ENCODE measurements at places on chromosomes 12 and 14.

GRCh38 chr12:95105540-95105939, 32.1 kb upstream of the NR2C1 start:
- DNase-seq = no peak

DNA sequence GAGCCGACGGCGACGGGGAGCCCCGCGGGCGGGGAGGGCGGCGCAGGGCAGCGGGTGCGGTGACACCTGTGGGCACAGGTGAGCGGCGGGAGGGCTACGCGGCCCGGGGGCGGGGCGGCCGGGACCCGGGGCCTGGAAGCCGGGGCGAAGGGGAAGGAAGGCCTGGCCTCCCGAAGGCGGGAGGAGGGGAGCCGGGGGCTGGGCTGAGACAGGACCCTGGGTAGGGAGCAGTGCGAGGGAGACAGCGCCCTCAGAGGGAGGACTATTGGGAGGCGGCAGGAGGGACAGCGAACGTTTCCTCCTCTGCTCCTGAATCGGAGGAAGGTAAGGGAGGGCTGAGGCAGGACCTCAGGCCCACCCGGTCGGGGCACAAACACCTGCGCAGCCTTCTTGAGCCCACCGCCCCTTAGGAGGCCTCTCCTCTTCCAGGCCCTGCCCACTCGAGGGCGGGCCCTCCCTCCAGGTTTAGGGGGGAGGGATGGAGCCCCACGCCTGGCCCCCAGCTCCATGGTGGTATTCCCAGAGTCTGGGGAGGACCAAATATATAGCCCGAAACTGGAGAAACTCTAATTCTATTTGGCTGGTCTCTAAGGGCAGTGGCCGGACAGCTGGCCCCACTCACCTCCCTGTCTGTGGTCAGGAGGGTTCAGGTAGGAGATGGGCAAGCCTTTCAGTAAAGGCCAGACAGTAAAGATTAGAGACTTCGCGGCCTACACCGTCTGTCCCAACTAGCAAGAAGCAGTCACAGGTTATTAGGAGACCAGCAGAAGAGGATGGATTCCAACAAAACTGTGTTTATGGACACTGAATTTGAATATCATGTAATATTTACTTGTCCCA, 509 bp downstream of the PLEKHG6 start:
- no peak for DNase-seq

GRCh38 chr12:44558340-44559100, 317.6 kb downstream of the NELL2 start:
- no peak for DNase-seq

DNA sequence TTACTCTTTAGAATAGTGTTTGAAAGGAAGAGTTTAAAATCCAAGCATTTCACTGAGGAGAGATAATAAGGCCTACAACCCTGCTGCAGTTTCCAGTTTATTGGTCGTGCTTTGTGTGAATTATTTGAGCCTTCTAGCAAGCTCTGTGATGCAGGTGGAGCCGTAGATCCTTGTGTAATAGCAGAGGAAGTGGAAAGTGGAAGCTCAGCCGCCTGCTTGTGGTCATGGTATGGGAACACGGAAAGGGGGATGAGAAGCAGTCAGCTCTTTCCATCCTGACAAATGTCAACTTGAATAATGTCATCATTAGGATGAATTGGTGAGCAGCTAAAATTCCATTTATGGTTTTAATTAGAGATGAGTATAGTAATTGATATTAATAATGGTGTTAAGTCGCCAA, 29.1 kb downstream of the SYNE2 start:
- no peak for DNase-seq

GRCh38 chr12:26680727-26681455, 152.1 kb downstream of the ITPR2 start:
- no peak for DNase-seq

- DNase-seq = no peak
Measured at GRCh38 chr14:47833011-47833410, 157.6 kb upstream of the MDGA2 start.

- no peak for DNase-seq
Measured at GRCh38 chr14:24051176-24051788, 527 bp upstream of the CARMIL3 start.

DNA sequence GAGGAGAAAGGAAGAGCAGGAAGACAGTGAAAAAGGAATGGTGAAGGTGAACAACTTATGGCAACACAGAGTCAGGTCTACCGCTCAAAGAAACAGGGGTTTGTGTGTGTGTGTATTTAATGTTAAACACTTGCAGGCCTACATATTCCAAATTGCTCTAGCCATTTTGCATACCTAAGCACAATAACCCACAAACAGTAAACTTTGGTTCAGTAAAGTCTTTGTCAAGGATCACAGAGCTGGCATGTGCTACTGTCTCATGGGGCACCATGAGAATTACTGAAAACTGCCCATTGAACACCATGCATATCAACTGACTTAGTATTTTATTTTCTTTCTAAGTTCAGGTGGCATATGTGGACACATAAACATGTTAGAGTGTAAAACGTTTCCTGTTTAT, 163.6 kb downstream of the MDGA2 start:
- no peak for DNase-seq

GRCh38 chr12:91743704-91744321, 401.8 kb downstream of the BTG1 start:
- DNase-seq = no peak

DNA sequence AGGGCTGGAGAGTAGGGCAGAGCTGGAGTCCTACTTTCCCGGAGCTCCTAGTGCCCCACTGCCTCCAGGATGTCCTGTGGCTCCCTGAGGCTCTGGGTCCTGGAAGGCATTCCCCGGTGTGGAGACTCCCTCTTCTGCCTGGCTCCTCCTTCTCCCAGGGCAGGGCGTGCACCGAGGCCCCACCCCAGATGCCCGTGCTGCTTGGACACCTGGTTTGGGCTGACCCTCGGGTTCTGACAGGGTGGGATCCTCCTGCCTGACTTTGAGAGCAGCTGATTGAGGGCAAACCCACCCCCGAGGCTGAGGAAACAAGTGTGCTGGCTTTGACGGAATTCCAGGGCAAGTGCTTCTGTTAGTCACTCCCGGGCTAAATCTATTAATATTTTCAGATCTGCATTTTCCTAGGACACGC, 15.4 kb downstream of the TEAD4 start:
- no peak for DNase-seq

DNA sequence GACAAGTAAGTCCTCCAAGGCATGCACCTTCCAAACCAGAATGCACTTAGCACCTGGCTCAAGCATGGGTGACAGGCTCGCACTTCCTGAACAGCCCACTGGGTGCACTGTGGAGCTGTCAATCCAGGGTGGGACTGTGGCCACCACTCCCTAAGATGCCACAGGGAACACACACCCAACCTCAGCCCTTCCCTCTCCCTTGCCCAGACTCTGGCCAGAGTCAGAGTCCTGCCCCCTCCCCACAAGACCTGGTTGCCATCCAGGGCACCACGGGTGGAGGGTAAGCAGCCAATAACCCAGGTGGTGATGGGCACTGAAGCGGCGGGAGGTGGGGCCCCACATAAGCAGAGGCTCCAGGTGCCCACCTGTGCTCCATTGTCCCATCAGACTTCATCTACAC, 160.6 kb downstream of the MYRFL start:
- no peak for DNase-seq
